ENCODE measurements at places on chromosomes 6 and 20.

DNA sequence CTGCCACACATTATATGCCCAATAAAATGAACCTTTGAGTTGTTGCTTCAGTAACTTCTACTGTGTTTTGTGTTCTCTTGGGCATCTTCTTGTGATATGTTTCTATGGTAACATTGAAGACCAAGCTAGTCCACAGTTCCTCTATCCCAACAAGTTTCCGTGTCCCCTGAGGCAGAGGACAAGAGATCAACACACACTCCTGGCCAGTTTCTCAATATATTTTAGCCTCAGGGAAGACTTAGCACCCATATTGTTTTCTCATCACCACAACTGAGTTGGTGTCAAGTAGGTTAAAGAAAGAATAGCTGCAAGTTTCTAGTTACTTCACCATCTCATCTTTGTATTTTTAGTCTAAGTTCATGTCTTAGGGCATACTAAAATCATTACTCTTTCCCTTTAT, 277.5 kb downstream of the UST start:
- DNase-seq, result no peak

DNA sequence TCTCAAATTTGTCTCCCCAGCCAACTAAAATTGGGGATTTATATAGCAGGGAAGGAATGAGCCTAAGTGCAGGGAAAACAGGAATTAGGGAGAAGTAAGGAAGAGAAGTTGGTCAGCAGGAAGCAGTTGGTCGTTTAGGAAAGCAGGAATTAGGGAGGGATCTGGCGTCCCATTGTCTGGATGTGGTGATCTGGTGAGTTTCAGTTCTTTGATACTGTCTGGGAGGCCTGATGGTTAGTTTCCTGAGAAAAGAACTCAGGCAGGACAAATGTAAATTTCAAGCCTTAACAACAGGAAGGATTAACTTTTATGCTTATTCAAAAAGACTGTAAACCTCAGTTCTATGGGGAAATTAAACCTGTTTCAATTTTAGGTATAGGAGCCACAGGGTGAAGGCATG, 116.2 kb upstream of the PRL start:
- DNase-seq, result no peak

GRCh38 chr6:41427642-41428335, 92.4 kb downstream of the NCR2 start:
- no peak for DNase-seq

- no peak for DNase-seq
Observed at GRCh38 chr6:53792016-53792415, 2.8 kb upstream of the LRRC1 start.

Data from spinal cord (tissue), 10 donors.